ENCODE measurements at places on chromosomes 2 and 18.
A peak's percentile ranks its signal among the peaks of the same experiment; 100 is the strongest.

- no peak for DNase-seq
These were observed 139.9 kb upstream of the GLI2 start for GRCh38 chr2:120595739-120596138.

- no peak for DNase-seq
These were observed 243.0 kb downstream of the HNMT start for GRCh38 chr2:138207074-138207930.

GRCh38 chr2:191143791-191144190 is 7.0 kb downstream of the STAT4 start:
- DNase-seq: no peak

GRCh38 chr2:43462866-43463641 is 132.8 kb downstream of the THADA start:
- DNase-seq: peak; percentile 70

DNA sequence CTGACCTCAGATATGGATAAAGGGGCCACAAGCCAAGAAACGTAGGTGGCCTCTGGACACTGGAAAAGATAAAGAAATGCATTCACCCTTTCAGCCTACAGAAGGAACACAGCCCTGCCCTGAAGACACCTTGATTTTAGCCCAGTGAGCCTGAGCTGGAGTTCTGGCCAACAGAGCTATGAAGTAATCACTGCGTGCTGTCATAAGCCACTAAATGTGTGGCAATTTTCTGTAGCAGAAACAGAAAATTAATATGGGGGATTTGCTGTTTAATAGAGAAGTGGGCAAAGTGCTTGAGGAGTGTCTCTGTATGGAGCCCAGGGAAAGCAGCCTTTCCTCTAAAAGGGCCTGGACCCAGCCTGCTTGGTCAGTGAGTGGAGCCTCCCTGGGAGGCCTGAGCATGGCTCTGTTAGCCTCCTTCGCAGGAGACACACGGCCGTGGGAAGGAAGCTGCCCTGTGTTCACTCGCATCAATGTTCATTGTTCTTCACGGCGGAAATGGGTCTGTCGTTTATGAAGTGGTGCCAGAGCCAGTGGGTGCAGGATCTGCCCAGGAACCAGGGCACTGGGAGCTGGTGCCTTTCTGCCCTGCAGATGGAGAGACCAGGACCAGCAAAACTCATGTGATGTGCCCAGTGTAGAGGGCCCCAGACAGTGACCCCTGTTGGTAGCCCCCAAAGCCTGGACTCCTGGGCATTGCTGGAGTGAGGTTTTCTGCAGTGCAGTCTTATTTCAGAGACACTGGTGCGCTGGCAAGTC is 268.9 kb downstream of the NDUFA10 start:
- DNase-seq: no peak
